ENCODE measurements at places on chromosomes 2 and 18. TPM values are rescaled to one million over a fixed set of nuclear protein-coding genes. Genes with fewer than 3 reads are reported as not detected.

The GCC2 gene
- total RNA-seq, result 39.2 TPM

The VAMP5 gene
- total RNA-seq, result 11.3 TPM

The RAB17 gene
- 10.6 TPM for total RNA-seq

The NTSR2 gene
- not detected for total RNA-seq

The IGFBP2 gene
- total RNA-seq, result 281 TPM

The GALNT13 gene
- total RNA-seq, result 1.1 TPM

The SLC38A11 gene
- total RNA-seq, result 3.2 TPM

The ALK gene
- 0.29 TPM for total RNA-seq

The FEV gene
- total RNA-seq, result 1.3 TPM

The LRRTM1 gene
- total RNA-seq, result 9.9 TPM

The ALPP gene
- not detected for total RNA-seq

The PAPOLG gene
- total RNA-seq, result 16.2 TPM

The GREB1L gene
- 9.3 TPM for total RNA-seq

The CD8A gene
- 0.47 TPM for total RNA-seq

The ATF2 gene
- 67.7 TPM for total RNA-seq

The LTBP1 gene
- 75.9 TPM for total RNA-seq

The ZNF396 gene
- 3.9 TPM for total RNA-seq

The TUBA3E gene
- not detected for total RNA-seq

The DPYSL5 gene
- 2.1 TPM for total RNA-seq

The CCBE1 gene
- 30.7 TPM for total RNA-seq

The CHRNA1 gene
- 5.7 TPM for total RNA-seq

The NPHP1 gene
- total RNA-seq, result 8.3 TPM

The TMEM200C gene
- 2.9 TPM for total RNA-seq

The CD207 gene
- not detected for total RNA-seq

The UGT1A4 gene
- 0.29 TPM for total RNA-seq

The SIX3 gene
- total RNA-seq, result not detected

The FHOD3 gene
- 44.5 TPM for total RNA-seq

The CCDC68 gene
- total RNA-seq, result 9.3 TPM

The IL1RN gene
- total RNA-seq, result 6.0 TPM

The TMEM247 gene
- total RNA-seq, result not detected

The CNTNAP5 gene
- total RNA-seq, result 0.58 TPM

The PCBP1 gene
- 138 TPM for total RNA-seq

The CPLX4 gene
- not detected for total RNA-seq

The NOL4 gene
- total RNA-seq, result 2.7 TPM

The LRRFIP1 gene
- total RNA-seq, result 72.9 TPM

The SLC4A5 gene
- 8.4 TPM for total RNA-seq

The PSMA8 gene
- total RNA-seq, result not detected

The CSRNP3 gene
- total RNA-seq, result 12.8 TPM

The PROKR1 gene
- total RNA-seq, result 0.23 TPM

The USP34 gene
- 150 TPM for total RNA-seq

The CFAP210 gene
- 0.23 TPM for total RNA-seq

The IL1F10 gene
- total RNA-seq, result not detected

The MAP3K2 gene
- 57.0 TPM for total RNA-seq

The HRH4 gene
- total RNA-seq, result 0.23 TPM

Measured in metanephros (tissue), 2 donors.